Mucosa of descending colon (tissue), 3 donors: ENCODE measurements at places on chromosomes 1 and 21.

GRCh38 chr1:36321119-36321951, 2.1 kb downstream of the EVA1B start:
- peak; percentile 74 for DNase-seq

- no peak for DNase-seq
Measured at GRCh38 chr1:111140680-111140967, 601 bp downstream of the CEPT1 start.

GRCh38 chr1:242886137-242886536, 361.6 kb upstream of the PLD5 start:
- peak; percentile 9 for DNase-seq

DNA sequence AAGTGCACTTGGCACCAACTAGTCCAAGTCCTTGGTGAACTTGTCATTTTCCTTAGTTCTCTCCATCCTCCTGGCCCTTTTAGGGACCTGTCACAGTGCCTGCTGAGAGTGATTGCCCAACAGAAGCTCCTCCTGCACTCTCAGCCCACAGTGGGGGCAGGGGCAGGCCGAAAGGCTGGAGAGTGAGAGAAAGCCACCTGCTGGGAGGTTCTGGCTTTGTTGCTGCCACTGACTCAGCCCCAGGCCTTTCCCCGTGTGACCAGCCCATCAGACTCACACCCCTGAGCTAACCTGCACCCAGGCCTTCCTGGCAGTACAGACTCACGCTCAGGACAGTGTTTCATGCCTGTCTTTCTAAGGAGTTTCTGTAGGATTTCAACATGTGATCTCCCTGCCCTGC, 17.1 kb upstream of the PROK1 start:
- no peak for DNase-seq
